NCI-H446 treated with DMSO at 0.1 percent for 48 hours (cell line): ENCODE measurements at places on chromosomes 3 and 15.

DNA sequence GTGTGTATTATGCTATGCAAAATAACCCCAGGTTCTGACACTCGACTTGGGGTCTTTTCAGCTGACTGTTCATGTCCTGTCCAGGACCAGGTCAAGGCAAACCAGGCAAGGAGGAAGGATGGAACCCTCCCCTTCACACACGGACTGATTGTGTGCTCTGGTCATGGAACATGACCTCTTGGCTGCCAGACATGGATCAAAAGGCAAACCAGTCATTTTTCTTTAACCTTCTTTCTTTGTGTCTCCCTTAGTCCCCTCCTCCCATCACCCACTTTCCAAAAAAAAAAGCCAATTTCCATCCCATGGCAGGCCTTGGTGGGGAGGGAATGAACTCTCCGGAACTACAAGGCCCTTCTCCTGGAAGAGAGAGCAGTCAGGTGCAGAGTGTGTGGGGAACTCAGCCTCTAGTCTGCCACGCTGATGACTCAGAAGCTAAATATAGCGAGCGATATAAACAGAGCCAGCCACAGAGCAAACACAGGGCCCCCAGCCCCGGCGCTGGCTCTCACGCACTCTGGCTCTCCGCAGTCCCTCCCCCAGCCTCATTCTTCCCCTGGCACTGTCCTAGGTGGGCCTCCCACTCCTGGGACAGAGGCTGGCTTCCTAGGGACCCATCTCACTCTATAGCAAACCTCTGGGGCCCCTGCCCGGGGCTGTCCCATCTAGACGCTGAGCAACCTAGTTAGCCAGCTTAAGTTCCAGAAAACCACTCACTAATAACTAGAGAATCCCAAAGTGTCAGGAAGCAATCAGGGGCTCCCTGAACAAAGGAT is 10.0 kb downstream of the BMF start:
- peak; percentile 65 for DNase-seq

DNA sequence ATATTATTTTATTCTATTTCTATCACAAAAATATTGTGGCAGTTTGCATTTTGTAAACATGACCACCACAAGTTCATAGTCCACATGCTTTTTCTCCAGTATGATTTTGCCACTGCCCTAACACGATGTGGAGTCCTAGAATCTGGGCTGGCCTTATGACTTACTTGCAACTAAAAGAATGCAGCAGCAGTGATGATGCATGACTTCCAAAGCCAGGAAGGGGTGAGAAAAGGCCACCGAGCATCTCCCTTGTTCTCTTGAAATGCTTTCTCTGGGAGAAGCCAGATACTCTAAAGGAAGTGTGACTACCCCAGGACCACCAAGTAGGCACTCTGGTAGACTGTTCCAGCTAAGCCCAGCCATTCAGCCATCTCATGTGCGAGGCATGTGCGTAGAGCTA is 191.6 kb upstream of the MRPL3 start:
- DNase-seq = no peak

- DNase-seq = no peak
These were observed 19.6 kb downstream of the PLXNA1 start for GRCh38 chr3:127002195-127003174.

DNA sequence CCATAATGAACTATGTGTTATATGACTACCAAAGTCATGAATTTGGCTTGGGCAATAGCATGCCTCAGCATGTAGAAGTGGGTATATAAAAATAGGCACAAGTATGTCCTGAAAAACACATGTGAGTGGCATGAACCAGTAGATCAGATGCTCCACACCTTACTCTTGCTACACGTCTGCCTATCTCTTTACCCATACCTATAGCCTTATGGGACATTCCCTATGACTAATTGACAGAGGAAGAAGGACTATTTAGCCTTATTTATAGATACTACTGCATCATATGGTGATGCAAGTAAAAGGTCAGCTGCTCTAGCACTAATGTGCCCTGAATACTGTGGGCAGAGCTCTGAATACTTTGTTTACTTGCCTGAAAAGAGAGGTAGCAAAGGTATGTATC is 81.0 kb upstream of the ZPLD1 start:
- no peak for DNase-seq

GRCh38 chr15:67548862-67549651 is 6.6 kb downstream of the MAP2K5 start:
- DNase-seq = peak; percentile 42
